ENCODE measurements at places on chromosomes 13 and 19.

DNA sequence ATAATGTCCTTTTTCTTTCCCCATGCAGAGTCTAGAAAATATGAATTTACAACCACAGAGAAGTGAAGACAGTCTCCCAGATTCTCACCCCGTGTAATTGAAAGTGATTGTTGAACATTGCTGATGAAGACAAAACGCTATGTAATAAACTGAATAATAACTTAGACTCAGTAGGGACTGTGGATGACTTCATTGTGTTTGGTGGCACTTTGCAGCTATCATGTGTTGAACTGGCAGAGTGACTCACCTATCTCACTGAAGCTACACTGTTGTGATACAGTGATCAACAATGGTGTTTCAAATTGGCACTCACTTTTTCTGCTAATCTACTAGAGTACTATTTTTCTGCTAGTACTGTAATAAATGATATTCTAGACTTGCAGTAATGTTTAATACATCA is 261.3 kb downstream of the DACH1 start:
- DNase-seq, result no peak

GRCh38 chr13:113534236-113534860 is 43.8 kb upstream of the DCUN1D2 start:
- DNase-seq, result no peak

- no peak for DNase-seq
These were observed 412.3 kb upstream of the SLITRK1 start for GRCh38 chr13:84294576-84294975.

GRCh38 chr13:23995283-23996073 is 98.2 kb upstream of the C1QTNF9B start:
- DNase-seq, result no peak

GRCh38 chr13:29547153-29547552 is 48.3 kb downstream of the SLC7A1 start:
- no peak for DNase-seq

DNA sequence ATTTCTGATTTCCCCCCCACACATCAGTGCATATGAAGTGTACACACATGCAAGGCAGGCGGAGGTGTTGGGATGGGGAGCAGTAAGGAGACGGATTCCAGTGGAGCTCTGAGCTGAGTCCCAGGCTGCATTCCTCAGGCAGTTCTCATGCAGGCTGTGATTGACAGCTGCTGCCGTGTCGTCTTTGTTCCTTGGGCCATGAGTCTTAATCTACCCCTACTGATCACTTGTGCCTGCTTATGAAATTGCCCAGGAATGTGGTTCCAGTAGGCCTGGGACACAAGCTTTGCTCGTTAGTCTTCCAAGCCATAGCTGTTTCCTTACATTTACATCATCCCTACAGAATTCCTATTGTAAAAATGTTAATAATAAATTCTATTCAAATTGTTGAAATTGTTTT is 1241.9 kb downstream of the UQCRFS1 start:
- DNase-seq, result no peak

DNA sequence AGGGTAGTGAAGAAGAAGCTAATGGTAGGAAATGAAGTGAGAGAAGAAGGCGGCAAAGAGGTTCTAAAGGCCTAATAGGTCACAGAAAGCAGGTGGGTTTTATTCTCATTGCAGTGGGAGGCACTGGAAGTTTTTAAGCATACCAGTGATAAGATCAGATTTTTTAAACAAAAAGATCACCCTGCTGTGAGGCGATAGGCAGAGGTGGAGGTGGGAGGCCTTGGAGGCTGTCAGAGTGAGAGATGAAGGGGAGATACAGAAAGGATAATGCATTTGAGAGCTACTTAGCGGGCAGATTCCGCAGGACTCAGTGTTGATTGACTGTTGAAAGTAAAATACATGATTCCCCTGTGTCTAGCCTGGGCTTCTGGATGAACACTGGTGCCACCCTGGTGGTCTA is 116.7 kb upstream of the FRY start:
- DNase-seq, result no peak

DNA sequence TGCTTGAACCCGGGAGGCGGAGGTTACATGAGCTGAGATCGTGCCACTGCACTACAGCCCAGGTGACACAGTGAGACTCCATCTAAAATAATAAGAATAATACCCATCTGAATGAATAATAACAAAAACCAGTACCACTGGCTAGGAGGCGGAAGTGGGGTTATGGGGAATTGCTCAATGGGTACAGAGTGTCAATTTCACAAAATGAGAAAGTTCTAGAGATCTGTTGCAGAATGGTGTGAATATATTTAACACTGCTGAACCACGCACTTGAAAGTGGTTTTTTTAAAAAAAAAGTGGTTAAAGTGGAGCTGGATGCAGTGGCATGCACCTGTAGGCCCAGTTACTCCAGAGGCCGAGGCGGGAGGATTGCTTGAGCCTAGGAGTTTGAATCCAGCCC is 18.5 kb downstream of the KLF2 start:
- DNase-seq, result no peak

Measured in NCI-H2081 (cell line).